NCI-H2081 (cell line): ENCODE measurements at places on chromosomes 5 and 9.

GRCh38 chr5:136423944-136424606 lies 58.7 kb upstream of the TRPC7 start:
- DNase-seq: no peak

- no peak for DNase-seq
Observed at GRCh38 chr5:180215783-180216630, 7.0 kb upstream of the RASGEF1C start.

- DNase-seq: no peak
Observed at GRCh38 chr5:172906436-172906835, 52.8 kb upstream of the RPL26L1 start.

DNA sequence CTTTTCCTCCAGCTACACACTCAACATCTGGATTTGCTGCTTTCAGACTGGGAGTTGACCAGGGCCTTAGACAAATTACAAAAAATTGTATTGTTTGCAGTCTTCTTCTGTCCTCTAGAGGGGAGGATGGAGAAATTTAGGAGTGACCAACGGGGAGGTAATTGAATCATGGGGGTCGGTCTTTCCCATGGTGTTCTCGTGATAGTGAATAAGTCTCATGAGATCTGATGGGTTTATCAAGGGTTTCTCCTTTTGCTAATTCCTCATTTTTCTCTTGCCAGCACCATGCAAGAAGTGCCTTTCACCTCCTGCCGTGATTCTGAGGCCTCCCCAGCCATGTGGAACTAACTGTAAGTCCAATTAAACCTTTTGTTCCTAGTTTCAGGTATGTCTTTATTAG lies 4.2 kb downstream of the IFNA8 start:
- DNase-seq: no peak

DNA sequence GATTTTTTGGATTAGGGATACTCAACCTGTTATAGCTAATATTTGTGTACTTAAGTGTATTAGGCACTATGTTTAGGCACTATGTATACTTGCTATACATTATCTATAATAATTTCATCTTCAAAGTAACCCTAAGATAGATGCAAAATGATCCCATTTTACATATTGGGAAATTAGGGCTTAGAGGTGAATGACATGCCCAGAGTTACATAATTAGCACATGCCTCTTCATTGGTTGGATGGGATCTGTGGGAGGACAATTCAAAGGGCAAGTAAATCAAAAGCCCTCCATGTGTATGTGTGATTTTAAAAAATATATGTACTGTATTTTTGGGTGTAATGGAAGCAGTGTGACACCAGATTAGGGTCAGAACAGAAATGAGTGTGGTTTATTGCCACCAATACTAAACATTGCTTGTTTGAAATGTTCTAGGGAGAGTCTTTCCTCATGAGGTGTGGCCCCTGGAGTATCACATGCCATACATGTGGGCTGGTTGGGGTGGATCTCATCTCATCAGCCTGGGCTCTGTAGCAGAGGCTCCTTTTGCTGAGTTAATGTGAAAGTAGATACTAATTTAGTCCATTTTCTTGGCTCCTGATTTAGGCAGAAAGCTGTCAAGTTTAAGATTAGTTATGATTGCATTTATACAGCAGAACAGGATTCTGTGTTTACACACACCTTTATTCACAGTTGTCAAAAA lies 5.5 kb downstream of the C9orf85 start:
- DNase-seq: no peak

DNA sequence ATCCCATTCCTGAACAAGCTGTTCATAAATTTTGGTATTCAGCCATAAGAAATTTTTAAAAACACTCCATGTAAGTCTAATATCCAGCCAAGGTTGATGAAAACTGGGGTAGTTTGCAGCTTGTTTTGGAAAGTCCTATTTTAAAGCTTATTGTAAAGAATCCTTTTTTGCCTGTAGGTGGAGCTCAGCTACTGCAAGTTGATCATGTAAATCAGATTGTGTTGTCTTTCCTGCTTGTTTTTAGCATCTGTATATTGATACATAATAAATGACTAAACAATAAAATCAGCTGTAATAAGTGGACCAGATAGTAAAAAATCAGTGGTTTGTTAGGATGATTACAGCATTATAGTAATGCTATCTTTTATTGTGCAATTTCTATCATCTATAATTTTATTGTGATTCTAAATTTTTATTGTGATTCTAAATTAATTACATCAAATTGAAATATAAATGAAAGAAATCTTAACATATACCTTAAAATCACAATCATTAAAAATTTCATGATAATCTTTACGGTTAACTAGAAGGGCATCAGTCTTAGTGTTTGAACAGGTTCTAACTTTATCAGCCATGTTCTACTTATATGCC lies 42.4 kb downstream of the CWC27 start:
- peak; percentile 45 for DNase-seq

- no peak for DNase-seq
Observed at GRCh38 chr9:131629825-131630204, 84.5 kb downstream of the PRRT1B start.

GRCh38 chr5:175700991-175701390 lies 43.1 kb downstream of the HRH2 start:
- DNase-seq: no peak

DNA sequence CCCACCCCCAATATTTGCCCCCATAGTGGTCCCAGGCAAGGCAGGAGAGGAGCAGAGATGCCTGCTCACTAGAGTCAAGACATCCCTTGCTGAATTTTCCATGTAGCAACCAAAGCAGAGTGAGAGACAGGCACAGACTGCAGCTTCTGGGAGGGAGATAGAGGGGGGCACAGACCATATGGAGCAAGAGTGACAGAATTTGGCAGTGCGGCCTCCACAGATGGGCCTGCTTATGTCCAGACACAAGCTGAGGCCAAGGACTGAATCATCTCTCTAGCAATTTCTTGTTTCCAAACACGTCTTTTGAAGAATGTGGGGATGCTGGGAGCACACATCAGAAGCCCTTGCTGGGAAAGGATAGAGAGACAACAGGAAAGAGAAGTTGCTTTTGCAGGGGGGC lies 53.0 kb upstream of the ALDH1B1 start:
- no peak for DNase-seq

DNA sequence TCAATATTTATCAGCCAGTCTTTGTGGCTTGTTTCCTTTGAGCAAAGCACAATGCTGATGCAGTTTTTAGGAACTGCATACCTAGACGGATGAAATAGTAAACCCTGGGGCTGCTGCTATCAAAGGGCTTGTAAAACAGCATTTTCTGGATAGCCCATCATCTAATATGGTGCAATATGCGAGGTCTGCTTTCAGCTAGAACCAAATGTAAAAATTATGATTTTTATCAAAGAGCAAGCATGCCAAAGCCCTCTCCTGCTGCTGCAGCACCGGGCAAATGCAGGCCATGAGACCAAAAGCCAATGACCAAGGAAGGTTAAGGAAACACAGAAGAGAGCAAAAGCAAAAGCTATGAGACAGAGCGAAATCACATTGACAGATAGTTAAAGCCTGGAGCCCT lies 1000.4 kb downstream of the MAT2B start:
- DNase-seq: no peak

DNA sequence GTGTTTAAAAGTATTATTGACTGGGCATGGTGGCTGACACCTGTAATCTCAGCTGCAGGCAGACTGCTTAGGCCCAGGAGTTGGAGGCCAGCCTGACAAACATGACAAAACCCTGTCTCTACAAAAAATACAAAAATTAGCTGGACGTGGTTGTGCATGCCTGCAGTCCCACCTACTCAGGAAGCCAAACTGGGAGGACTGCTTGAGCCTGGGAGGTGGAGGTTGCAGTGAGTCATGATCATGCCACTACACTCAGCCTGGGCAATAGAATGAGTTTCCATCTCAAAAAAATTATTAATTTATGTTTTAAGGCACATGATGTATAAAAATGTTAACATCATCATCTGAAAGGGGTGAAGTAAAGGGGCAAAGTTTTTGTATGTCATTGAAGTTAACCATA lies 49.7 kb upstream of the FNIP1 start:
- no peak for DNase-seq

DNA sequence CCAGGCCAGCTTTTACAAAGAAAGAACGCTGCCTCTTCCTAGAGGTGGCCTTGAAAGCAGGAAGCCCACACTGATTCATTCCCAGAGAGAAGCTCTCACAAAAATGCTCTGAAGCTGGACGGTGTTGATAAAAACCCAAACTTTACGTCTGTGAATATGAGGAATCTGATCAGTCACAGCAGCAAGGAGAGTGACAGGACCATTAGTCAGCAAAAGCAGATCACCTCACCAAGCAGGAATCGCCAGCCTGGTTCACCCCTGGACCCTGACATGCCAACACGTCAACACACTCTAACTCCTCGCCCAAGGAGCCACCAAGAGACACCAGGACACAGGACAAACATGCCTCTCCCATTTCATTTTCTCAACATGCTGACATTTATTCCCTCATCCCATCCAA lies 70.6 kb upstream of the ZNF622 start:
- DNase-seq: no peak

DNA sequence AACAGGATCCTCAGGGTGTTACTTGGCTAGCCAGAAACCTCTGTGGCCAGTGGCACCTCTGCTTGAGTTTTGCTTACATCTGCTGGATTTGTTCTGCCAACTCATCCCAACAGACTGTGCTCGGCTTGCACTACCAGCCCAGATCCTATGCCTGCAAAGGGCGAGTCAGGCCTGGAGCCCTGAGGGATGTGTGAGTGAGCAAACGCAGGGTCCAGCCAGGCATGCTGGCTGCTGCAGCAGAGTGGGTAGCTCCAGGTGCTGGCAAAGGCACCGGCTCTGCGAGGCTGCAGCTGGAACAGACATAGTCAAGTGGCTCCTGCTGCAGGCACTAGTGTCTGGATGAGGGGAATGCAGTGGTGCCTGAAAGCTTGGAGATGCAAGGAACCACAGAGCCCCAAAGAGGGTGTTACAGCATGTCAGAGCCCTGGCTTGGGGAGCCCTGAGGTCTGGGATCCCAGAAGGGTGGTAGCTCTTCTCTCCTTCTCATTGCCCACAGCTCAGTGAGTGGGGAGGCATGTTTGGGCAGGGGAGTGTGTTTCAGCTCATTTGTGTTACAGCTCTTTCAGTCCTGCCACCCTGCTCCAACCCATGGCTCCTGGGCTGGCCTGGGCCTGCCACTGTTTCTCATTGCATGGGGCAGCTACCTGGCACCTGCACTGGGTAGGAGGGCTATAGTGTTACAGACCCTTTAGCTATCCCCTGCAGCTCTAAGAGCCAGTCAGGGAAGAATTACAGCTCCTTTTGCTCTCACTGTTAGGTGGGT lies 332.6 kb downstream of the TAF11L14 start:
- DNase-seq: no peak

- DNase-seq: peak; percentile 9
Observed at GRCh38 chr9:101162231-101162630, 133.7 kb downstream of the PLPPR1 start.

DNA sequence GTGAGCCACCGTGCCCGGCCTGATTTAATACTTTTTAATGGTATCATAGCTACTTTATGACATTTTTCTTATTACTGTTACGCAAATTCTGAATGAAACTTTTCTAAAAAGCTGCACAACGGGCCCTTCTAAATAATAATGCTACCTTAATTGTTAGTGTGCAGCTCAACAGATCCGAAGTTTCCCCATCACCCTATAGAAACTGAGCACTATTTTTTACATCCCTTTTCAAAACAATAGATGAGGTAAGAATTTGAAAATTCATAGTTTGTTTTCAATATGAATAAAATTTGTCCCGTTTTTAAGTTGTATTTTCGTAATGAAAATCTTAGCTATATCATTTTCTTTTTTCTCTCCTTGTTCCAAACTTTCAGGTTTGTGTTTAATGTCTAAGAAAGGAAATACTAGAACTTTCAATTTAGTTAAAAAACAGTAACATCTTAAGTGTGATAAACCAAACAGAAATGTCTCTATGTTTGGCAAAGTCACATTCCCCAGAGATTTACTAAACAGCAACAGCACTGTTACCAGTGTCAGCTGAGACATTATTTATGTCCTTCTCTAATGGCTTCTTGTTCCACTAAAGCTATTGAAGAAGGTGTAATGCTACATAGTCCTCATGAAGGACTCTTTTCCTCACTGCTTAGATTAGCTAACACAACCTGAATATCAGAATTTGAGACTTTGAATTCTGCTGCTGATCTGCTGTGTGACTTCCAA lies 22.9 kb downstream of the KIF2A start:
- no peak for DNase-seq

DNA sequence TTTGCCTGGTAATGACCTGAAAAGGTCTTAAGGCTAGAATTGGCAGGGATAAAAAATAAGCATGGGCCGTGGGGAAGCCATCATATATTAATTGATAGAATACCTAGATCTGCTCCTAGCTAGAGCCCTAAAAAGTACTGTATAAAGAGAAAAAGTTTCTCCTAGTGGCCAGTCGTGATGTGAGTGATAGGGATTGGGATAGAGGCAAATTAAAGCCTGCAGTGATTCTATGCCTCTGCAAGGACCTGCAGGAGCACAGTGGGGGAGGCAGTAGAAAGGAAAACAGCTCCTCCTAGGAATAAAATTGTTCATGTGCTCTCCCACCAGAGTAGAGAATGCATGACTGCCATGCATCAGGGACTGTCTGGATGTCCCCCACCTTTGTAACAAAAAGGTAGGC lies 56.2 kb upstream of the FTMT start:
- DNase-seq: no peak

DNA sequence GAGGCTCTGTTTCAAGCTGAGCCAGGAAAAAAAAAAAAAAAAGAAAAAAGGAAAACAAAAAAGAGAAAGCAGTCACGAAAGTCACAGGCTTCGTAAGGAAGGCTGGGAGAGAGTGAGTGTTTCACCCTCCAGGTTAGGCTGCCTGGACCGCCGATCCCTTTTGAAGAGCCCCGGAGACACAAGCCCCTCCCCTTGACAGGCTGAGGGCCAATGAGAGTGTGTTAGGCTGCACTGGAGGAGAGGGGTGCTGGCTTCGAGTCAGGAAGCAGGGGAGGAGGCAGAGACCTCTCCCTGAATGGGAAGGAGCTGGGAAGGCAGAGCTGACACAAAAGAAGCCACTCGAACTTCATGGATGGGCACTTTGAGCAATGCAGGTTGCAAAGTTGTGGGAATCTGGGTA lies at the start of gene NMUR2:
Gene NMUR2, minus strand, starts transcription at position 135 of the 400 bp plus-strand sequence. CDS start 166 bp downstream, outside the sequence.
- DNase-seq: no peak

DNA sequence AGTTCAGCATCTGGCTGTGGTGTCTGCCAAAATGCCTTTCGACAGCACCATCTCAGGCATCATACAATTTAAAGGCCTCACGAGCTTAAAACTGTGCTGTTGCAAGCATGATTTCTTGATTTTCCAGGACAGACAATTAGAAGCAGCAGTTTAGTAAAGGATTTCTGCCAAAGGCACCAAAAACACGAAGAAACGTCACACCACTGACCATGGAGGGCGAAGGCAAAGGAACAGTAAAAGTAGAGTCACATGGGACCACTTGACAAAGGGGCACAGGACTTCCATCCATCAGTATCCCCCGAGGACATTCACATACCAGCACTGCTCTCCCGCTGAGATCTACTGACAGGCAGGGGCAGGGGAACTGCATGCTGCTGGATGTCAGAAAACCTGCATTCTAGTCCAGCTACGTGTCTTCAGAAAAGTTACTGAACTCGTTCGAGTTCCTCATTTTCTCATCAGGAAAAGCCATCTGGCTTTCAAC lies 70.4 kb upstream of the FBXW11 start:
- no peak for DNase-seq

DNA sequence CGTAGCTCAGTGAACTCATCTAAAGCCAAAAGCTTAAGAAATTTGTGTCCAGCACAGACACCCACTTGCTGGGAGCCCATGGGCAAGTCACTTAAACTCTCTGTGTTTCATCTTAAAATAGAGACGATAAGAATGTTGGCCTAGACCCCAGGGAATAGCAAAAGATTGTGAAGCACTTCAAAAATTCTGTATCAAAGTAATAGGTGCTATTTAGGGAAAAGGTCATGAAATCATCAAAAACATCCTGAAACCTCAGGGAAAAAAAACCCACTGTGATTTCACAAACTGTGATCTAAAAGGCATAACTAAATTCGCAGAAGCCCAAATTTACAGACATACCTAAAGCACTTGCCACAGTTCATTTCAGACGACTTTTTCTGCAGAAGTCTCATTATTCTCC lies 278.3 kb downstream of the NR2F1-AS1 start:
- DNase-seq: no peak
